Stimulated activated naive CD8-positive, alpha-beta T cell treated with anti-CD3 and anti-CD28 coated beads, Interleukin-15, Interleukin-2, amounts not matched to agents 100 U/mL and 50 U/mL, for 24 hours (primary cell): ENCODE measurements at places on chromosomes 12 and 14.

GRCh38 chr14:34715127-34715863 lies 902 bp upstream of the CFL2 start:
- no peak for DNase-seq

DNA sequence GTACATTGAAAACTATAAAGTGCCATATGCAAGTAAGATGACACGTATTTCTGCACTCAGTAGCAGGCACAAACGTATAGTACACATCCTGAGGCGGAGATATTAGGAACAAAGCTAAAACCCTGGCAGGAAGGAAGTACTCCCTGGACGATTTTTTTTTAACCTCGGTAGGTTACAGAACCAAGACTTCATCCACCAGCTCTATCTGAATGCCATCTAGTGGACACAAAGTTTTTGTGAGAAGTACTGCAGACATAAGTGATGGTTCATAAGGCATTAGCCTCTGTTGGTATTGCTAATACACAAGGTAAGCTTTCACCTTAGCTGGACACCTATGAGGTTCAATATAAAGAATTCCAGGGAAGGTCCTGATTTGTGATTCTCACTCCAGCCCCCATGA lies 83.0 kb upstream of the CCDC196 start:
- no peak for DNase-seq

- DNase-seq, result no peak
Observed at GRCh38 chr14:84694161-84694560, 835.8 kb upstream of the FLRT2 start.

- DNase-seq, result no peak
Observed at GRCh38 chr14:33932576-33933345, 18.1 kb downstream of the EGLN3 start.
